ENCODE measurements at places on chromosomes 6 and 20.
A peak's percentile ranks its signal among the peaks of the same experiment; 100 is the strongest.

- DNase-seq, result peak; percentile 95
These were observed 11.7 kb upstream of the FAM83C start for GRCh38 chr20:35303735-35304491.

DNA sequence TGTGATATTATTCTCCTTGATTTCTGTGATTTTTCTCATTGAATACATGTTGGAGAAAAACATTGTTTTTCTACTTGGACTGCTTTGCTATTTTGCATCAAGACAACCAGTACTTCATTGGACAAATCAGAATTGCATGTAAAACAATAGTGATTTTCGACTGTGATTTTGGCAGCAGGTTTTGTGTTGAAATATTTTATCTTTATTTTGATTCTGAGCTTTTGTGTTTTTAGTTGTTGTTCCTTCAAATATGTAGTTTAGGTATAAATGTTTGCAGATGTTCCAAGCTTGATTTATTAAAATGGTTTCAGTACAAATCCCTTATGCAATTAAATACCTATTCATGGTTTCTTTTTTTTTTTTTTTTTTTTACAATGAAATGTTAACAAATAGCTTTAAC, 754.1 kb downstream of the DOK5 start:
- no peak for DNase-seq

- DNase-seq, result no peak
These were observed 38.0 kb downstream of the XRN2 start for GRCh38 chr20:21340991-21341697.

DNA sequence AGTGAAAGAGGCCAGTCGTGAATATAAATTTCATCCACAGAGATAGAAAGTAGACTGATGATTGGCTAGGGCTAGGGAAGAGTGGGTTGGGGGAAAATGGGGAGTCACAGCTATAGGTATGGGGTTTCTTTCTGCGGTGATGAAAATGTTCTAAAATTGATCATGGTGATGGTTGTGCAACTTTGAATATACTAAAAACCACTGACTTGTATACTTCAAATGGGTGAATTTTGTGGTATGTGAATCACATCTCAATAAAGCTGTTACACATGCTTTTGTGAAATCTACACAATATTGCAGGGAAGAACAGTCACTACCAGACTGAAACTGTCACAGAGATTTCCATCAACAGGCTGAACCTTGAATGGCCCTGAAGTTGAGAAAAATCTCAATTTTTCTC, 61.5 kb downstream of the LYRM4 start:
- no peak for DNase-seq

GRCh38 chr20:12153628-12154027, 235.9 kb downstream of the BTBD3 start:
- DNase-seq, result no peak

- peak; percentile 90 for DNase-seq
These were observed 721 bp downstream of the KDM1B start for GRCh38 chr6:18155864-18156421.

GRCh38 chr6:96991618-96992342, 67.3 kb downstream of the KLHL32 start:
- no peak for DNase-seq

DNA sequence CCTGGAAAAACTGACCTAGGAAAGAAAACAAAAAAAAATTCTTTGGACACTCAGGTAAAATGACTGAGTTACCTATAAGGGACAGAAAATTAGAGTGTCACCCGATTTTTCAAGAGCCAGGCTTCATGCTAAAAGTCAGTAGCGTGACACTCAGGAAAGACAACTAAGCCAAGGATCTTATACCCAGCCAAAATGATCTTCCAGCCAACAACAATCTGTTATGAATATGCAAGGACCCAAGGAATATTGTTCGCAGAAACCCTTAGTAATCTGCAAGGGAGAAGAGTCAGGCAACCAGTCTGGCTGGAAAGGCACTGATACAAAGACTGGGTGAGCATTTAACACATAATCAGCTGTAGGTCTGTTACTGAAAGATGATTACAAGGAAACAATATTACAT, 203.6 kb downstream of the GMPR start:
- no peak for DNase-seq

DNA sequence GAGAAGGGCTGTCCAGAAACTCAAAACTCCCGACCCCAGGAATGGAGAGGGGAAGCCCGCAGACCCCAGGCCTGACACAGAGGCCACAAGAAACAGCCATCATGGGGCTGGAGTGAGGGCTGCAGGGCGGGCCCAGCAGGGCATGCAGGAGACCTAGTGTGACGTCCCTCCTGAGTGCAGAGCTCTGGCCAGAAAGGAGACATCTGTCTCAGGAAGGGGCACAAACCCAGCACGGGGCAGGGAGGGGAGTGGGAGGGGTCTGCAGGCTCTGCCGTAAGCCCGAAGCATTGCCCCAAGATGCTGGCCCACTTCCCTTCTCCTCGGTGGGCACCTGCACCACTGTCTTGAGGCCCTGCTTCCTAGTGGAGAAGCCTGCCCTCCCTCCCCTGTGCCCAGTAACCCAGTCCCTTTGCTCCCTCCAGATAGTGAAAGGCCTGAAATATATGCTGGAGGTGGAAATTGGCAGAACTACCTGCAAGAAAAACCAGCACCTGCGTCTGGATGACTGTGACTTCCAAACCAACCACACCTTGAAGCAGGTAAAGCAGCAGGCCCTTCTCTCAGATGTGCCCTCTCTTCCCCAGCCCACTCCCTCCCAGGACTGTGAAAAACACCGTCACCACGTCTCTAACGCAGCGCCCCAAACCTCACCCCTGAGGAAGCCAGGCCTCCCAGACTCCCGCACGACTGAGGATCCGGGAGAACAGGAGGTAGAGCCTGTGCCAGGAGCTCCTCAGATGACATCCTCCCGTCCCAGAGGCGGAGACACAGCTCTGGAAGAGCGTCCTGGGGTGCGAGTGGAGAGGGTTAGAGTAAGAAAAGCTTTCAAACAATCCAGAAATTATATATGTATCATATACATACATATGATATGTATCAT, 9.7 kb downstream of the CST7 start:
- peak; percentile 8 for DNase-seq

DNA sequence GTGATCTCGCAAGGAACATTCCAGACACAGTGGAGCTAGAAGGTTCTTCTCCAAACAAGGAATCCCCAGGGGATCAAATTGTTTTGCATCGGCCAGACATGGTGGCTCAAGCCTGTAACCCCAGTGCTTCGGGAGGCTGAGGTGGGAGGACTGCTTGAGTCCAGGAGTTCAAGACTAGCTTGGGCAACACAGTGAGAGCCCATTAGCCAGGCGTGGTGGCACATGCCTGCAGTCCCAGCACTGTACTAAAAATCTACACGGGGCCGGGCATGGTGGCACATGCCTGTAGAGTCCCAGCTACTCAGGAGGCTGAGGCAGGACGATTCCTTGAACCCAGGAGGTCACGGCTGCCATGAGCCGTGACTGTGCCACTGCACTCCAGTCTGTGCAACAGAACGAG, 15.3 kb downstream of the GMEB2 start:
- DNase-seq, result no peak

- no peak for DNase-seq
These were observed 2.5 kb downstream of the TMEM63B start for GRCh38 chr6:44129841-44130322.

DNA sequence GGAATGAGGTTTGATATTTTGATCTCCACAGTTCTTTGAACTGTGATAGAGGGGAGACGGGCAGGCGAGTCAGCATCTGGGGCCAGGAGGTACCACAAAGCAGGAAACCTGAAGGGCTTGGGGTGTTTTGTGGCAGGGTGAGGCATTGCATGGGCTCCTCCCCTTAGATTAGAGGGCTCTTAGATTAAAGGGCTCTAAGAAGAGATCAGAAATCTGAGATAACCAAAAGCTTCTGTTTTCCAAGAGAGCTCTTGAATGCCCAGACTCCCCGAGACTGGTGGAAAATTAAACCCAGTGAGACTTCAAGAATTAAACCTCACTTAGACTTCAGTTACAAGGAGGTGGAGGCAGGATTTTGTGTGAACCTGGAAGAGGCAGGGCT, 2.4 kb upstream of the GPX5 start:
- no peak for DNase-seq

GRCh38 chr6:130420911-130421310, 55.1 kb downstream of the TMEM200A start:
- no peak for DNase-seq

DNA sequence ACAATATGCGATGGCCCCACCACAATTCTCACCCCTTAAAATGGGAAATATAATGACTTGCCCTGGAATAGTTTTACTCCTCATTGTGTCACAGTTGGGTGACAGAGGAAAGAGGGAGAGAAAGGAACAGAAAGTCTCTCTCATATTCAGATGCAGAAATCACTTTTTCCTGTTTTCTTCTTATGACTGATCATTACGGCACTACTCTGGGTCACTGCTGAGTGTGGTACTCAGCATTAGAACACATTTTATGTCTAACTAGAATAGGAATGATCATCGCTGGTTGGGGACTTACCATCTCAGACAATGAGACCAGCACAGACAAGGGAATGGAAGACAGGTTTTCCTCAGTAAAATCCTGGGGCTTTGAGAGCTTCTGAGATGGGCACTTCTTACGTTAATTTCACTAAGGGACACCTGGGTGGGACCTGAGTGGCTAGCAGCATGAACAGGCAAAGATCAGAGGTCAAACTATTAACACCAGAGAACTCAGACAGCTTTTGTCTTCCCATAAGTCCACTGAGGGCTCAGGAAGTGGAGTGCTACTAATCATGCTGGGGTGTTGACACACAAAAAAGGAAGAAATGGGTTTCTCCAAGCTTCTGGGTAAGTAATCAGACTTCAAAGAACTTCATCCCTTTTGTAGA, 54.9 kb upstream of the ARHGAP18 start:
- no peak for DNase-seq

GRCh38 chr6:56660381-56660730, 17.7 kb upstream of the DST start:
- no peak for DNase-seq

Data from H9 (cell line).